Activated CD4-positive, CD25-positive, alpha-beta regulatory T cell treated with anti-CD3 and anti-CD28 coated beads, Interleukin-2, amount 50 U/mL, for 24 hours (primary cell): ENCODE measurements at places on chromosomes 12 and 14.

DNA sequence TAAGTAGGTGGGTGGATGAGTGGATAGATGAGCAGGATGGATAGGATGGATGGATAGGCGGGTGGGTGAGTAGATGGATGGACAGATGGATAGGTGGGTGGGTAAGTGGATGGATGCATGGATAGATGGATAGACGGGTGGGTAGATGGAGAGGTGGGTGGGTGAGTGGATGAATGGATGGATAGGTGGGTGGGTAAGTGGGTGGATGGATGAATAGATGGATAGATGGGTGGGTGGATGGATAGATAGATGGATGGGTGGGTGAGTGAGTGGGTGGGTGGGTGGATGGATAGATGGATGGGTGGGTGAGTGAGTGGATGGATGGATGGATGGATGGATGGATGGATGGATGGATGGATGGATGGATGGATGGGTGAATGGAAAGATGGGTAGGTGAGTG, 221.7 kb upstream of the NOS1 start:
- ATAC-seq = no peak

DNA sequence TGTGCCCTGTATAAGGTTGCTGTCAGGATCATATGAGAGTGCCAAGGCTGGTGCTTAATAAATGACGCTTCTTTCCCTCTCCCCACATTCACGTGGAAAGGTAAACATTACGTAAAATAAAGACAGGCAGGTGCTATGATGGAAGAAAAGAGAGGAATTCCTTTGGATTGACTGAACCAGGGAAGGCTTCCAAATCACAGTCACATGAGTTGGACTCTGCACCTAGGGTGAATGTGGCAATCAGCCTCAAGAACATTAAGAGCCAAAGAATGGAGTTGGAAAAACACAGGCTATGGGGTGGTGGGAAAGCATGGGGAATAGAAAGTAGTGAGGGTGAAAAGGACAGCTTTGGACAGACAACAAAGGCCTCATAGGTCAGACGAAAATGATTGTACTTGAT, 473.1 kb downstream of the VRK1 start:
- ATAC-seq = no peak

DNA sequence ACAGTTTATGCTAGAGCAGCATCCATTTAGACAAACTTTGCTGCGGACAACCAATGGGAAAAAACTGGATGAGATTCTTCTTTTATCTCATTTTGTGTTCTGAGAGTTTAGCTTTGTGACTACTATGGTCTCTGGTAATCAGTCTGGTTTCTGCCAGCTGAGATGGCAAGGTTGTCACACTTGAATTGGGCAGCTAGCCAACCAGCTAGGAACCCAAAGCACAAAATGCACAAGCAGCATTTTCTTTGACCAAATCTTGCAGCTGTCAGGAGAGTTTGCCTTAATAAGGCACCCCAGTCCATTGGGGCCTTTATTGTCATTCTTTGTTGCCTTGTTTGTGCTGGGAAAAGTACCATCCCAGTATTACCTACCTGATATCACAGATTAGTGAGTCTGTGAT, 34.0 kb upstream of the ETV6 start:
- ATAC-seq = no peak

DNA sequence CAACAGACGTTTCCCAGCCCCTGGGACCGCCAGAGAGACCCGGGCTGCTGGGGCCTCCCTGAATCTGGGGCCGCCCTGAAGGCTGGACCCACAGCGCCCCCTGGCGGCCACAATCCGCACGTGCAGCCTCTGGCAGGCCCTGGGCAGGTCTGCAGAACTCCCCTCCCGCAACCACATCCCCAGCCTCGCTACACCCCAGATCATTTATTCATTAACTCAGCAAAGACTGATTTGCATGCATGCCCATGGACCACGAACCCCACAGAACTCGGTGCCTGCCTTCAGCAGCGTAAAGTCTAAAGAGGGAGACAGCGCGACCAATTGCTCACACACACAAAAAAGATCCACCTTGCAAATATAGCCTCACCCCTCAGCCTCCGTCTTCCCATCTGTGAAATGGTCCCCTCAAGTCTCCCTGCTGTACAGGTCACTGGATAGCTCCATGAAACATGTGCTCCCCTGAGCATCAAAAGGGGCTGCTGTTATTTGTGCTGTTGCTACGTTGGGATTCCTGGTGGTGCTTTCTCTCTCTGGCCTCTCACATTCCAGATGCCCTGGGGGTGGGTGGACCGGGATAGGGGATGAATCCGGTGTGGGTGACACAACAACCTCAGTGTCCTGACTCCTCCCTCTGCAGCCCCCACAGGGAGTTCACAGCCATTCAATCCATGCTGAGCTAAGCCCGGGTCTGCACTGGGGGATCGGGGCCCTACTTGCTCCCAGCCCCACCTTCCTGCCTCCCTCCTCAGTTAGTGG, 96.4 kb downstream of the SCARB1 start:
- peak; percentile 71 for ATAC-seq

DNA sequence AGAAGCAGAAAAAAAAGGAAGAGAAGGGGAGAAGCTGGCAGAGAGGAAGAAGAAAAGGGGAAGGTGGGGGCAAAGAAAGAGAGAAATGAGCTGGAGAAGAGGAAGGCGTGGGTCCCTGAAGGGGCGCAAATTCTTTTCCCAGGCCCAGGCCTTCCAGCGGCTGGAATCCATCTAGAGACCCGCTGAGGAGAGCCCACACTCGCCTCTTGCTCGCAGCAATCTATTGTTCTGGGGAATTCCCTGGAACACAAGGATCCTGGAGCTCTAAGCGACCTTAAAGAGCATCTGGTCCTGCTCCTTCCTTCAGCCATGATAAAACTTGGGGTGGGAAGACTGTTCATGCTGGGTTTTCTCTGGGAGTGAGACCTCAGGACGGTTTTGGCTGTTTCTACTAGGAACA, 41.2 kb upstream of the FKBP4 start:
- ATAC-seq = no peak

GRCh38 chr12:6165395-6165794, 34.8 kb upstream of the CD9 start:
- no peak for ATAC-seq

- no peak for ATAC-seq
Observed at GRCh38 chr14:75399843-75400775, 27.7 kb upstream of the JDP2 start.

DNA sequence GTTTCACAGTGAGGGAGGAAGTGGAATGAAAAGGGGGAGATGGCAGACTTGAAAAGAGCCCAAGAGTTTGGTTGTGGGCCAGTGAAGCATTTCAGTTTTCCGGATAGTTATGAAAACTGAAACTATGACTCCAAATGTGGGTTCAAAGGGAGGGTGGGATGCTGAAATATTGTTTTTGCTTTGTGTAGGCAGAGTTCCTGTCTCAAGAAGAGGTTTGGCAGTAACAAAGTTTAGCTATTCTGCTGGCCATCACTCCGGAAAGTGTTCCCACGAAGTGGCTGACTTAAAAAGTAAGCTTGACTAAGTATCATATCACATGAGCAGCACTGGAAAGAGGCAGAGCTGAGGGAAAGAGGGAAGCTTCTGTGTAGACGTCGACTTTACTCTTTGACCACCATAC, 85.2 kb downstream of the CAND1 start:
- ATAC-seq = no peak

DNA sequence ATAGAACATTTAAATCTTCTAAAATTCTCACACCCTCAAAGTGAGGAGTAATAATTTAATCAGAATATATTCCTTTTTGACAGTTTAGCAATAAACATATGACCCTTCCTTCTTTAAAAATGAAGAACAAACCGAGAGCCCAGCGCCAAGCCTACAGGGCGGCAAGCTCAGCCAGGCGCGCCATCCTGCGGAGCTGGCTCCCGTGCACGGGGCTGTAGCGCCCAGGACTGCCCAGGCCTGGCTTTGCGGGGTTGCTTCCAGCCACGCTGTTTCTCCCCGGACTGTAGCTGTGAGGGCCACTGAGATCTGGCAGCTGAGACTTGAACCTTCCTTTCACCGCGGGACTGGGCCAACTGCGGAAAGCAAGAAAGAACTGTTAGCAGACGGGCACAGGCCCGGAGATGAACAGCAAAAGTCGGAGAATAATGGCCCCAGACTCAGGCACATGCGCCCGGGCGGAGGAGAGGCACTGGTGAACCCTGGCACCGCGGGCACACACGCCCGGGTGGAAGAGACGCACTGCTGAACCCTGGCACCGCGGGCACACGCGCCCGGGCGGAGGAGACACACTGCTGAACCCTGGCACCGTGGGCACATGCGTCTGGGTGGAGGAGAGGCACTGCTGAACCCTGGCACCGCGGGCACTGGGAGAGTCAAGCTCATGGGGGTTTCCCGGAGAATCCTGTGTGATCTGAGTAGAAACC, 16.6 kb downstream of the PGAM5 start:
- no peak for ATAC-seq

GRCh38 chr12:85835426-85836196, 598 bp downstream of the RASSF9 start:
- no peak for ATAC-seq

DNA sequence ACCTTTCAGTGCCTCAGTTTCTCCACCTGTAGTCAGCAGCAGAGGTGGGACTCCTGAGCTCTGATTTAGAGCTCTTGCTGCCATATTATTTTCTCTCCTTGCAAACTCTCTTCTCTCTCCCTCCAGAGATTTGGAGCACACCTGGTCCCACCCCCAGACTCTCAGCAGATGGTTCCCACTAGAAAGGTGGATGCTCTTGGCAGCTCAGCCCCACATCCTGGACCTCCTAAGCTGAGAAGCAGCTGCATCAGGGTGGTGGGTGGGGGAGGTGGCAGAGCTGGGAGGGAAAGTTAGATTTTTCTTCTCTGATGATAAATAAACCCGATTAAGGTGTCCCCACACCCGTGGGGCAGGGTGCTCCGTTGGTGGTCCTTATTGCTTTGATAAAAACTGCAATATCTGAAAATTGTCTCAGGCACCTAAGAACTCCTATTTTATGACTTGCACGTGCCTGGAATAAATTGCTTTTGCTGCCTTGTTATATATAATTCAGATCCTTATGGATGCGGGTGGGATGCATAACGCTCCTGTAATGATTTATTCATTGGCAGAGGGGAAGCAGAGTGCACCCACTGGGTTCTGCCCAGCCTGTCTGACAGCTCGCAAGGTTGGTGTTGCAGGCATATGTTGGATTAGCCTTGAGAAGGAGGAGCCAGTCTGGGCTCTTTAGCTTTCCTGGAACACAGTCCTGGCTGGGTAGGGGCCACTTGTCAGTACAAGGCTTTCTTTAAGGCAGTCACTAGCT, 214.2 kb downstream of the SUDS3 start:
- ATAC-seq = no peak

- no peak for ATAC-seq
Observed at GRCh38 chr14:79363291-79363690, 848.0 kb downstream of the DIO2 start.

DNA sequence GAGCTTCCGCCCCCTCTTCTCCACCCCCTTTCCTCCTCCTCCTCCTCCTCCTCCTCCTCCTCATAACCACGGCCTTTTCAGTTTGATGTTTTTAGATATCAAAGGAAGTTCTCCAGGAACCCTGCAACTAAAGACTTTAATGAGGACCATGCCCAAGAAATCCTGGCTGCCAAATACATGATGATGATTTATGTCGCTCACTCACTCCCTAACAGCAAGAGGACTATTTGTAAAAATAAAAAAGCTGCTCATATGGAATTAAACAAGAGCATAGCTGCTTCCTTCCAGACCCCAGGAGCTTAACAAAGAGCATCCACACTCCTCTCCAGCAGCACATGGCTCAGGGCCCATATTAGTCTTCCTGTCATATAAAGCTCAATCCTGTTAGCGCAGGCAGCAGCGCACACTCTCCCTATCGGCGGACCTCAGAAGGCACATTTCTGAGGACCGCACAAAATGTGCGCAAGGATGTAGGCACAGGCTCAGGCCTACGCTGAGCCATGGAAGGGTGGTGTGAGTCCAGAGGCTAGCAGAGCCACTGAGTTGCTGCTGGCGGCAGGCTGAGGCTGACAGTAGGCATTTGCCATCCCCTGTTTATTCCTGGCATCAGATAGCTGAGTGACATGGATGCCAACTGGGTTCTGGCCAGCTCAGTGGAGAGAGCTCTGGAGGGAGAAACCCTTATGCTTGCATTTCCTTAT, 232.8 kb downstream of the MSRB3 start:
- no peak for ATAC-seq

DNA sequence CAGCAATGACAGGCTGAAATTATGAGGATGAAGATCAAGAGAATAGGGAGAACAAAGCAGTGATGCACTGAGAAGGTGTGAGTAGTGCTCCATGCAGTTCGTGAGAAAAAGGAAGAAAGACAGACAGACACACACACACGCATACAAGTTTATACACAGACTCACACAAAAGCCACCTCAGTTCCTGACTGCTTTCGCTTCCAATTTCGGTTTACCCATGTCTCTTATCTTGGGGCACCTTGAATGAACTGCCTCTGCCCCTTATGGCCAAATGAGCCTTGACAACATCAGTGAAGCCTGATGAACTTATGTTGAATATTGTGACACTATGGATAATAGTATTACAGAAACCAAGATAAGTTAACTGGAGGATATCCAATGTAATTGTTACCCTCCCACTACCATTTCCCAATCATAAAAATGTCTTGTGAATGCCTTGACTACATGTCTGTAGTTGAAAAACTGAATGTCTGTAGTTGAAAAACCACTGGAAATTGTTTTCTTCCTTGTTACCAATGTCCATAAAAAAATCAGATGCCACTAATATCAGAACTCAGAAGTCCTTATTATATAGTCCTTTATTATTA, 380.4 kb upstream of the DDHD1 start:
- no peak for ATAC-seq

DNA sequence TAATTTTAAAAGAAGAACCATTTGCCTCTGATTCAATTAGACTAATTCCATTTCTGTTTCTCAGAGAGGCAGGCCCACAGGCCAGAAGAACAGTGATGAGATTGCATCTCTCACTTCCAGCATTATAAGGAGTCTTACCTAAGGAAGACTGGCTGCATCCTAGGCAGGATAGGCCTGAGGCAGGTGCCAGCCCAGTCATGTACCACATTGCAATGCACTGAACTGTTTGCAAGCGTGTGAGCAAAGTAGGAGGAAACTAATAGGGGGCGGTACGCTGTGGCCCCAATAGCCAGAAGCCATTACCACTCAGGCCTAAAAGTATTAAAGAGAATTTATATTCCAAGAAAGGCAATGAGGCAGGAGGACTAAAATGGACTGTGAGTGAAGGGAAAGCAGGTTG, 12.1 kb upstream of the CNIH1 start:
- no peak for ATAC-seq

- ATAC-seq = no peak
Observed at GRCh38 chr12:65685514-65685913, 138.8 kb upstream of the HMGA2 start.

- no peak for ATAC-seq
Observed at GRCh38 chr14:36619853-36620252, 37.4 kb upstream of the NKX2-8 start.

GRCh38 chr14:102502571-102502970, 7.0 kb downstream of the ANKRD9 start:
- ATAC-seq = no peak

- ATAC-seq = no peak
Observed at GRCh38 chr12:52521175-52521567, 977 bp upstream of the KRT5 start.
